ENCODE measurements at places on chromosomes 1 and 21. TPM values are rescaled to one million over a fixed set of nuclear protein-coding genes. Genes with fewer than 3 reads are reported as not detected.

The CA6 gene
- total RNA-seq = not detected

The HSD3B2 gene
- total RNA-seq = not detected

The TMEM222 gene
- 46.0 TPM for total RNA-seq

The LY9 gene
- not detected for total RNA-seq

The GUK1 gene
- total RNA-seq = 214 TPM

The SUSD4 gene
- total RNA-seq = 18.8 TPM

The CD2 gene
- 0.14 TPM for total RNA-seq

The C1QTNF12 gene
- 3.9 TPM for total RNA-seq

The NEGR1 gene
- total RNA-seq = 7.4 TPM

DNA sequence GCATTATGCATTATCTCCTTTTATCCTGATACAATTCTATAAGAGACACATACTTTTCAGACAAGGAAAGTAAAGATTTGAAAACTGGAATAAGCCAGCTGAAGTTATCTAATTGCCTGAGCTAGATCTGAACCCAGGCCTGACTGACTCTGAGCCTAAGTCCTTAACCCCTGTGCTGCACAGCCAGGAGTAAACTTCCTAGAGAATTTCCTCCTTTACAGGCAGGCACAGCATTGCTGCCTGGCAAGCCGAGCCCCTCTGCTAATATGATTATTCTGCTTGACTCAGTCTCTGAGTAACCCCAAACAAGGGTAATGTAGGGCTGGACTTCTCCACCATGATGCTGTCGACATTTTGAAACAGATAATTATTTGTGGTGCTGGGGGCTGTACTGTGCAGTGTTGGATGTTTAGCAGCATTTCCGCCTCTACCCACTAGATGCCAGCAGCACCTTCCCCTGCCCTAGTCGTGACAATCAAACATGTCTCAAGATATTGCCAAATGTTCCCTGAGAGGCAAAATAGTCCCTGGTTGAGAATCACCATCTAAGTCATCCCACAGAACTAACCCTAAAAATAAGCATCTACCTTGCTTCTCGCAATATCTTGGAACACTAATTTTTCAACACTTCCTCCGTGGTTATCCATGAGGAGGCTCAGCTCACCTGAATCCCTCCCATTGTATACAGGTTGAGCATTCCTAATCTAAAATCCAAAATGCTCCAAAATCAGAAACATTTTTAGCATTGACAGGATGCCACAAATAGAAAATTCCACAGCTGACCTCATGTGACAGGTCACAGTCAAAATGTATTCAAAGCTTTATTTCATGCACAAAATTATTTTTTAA is 18.5 kb downstream of the CAMK1G start:
- no peaks in the 10 kb centered on the region for H3K36me3 ChIP-seq
- H3K4me1 ChIP-seq = no peaks in the 10 kb centered on the region
- no peaks in the 10 kb centered on the region for H3K27me3 ChIP-seq

DNA sequence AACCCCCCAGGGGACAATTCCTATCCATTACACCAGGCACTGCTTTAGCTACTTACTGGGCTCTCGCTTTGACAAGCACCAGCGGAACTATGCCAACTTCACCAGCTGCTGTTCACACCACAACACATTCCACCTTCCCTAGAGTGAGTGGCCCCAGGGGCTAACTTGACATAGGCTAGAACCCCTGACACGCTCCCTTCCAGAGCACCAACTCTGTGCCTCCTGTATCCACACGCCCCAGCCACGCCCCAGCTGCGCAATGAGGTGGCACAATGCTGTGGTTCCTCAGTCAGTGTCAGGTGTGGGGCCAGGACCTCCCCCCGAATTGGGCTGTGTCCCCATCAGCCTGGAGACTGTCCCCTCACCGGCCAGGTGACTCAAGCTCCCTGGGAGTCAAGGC is 11.7 kb upstream of the FGR start:
- H3K27me3 ChIP-seq = peaks cover 2% of the 10 kb centered on the region
- H3K4me1 ChIP-seq = peaks cover 9% of the 10 kb centered on the region
- no peak for DNase-seq
- no peak overlapping the region for H3K27ac ChIP-seq
- no peaks in the 10 kb centered on the region for H3K36me3 ChIP-seq

DNA sequence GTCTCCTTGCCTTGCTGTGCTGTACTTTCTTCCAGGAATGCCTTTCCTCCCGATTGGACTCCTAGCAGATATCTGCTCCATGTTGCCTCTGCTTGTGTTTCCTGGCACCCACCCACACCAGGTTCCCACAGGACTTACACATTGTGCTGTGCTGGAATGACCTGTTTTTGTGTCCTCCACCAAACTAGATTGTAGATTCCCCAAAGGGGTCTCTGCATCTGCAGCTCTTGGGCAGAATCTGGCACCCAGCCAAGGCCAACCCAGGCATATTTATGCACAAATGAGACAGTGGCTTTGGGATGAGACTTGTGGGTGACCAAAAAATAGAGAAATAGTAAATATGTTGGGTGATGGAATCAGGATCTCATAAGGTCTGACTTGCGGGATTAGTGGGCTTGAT is 278.2 kb downstream of the RRAGC start:
- no peak overlapping the region for H3K27ac ChIP-seq
- no peaks in the 10 kb centered on the region for H3K4me1 ChIP-seq
- peaks cover 23% of the 10 kb centered on the region for H3K27me3 ChIP-seq
- no peak for DNase-seq

- H3K4me1 ChIP-seq = peaks cover 4% of the 10 kb centered on the region
- DNase-seq = peak; percentile 35
- no peak overlapping the region for H3K4me3 ChIP-seq
- no peak overlapping the region for H3K27ac ChIP-seq
- H3K27me3 ChIP-seq = no peaks in the 10 kb centered on the region
Measured at GRCh38 chr1:94011709-94012595, 102.7 kb upstream of the GCLM start.

GRCh38 chr1:172902861-172903381 is 147.8 kb downstream of the TNFSF18 start:
- peaks cover 64% of the 10 kb centered on the region for H3K4me1 ChIP-seq
- H3K27me3 ChIP-seq = no peaks in the 10 kb centered on the region
- H3K36me3 ChIP-seq = no peaks in the 10 kb centered on the region
- peak; percentile 90 for DNase-seq
- peak overlapping the region; percentile 94 for H3K27ac ChIP-seq
- H3K4me3 ChIP-seq = no peak overlapping the region

DNA sequence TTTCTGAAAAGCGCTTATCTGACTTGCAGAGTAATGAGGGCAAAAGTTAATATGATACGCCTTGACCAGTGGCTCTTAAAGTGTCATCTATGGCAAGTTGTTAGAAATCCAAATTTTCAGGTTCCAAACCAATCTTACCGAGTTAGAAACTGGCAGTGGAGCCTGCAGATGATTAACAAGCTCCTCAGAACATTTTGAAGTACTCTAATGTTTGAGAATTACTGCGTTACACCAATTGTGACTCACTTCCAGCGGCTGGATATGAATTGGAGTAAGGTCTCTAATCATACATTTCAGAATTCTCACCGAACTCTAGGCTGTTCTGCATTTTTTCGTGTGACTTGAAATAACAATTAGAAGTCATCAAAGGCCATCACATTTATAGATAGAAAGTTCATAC is 73.5 kb upstream of the TMPRSS15 start:
- H3K36me3 ChIP-seq = no peaks in the 10 kb centered on the region
- DNase-seq = no peak
- H3K4me1 ChIP-seq = no peaks in the 10 kb centered on the region
- H3K4me3 ChIP-seq = no peak overlapping the region
- no peak overlapping the region for H3K27ac ChIP-seq

DNA sequence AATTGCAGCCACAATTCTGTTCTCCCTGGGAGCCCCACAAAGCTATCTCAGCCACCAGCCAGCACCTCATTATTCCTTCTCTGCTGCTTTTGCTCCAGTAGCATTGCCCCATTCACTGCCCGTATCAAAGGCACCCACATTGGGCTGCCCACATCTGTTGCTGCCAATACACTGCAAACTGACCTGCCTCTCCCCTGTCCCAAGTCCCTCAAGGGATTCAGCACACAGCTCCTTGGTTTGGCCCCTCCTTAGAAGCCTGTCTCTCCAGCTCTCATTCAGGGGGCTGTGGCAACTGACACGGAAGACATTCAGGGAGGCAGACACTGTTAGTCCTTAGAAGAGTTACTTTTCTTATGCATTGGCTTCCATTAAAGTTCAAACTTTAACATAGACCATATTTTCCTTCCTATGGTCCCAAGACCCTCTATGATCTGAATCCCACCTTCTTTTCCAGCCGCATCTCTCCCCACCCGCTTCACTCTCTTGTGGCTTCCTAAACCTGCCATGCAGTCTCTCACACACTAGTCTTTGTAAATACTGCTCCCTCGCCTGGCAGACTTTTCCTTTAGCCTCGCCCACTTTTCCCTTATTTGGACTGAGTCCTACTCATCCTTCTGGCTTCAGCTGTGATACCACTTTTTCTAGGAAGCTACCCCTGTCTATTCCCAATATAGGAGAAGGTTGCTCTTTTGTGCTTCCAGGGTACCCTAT is 19.3 kb upstream of the KLHDC8A start:
- H3K36me3 ChIP-seq = no peaks in the 10 kb centered on the region
- no peak overlapping the region for H3K4me3 ChIP-seq
- H3K27ac ChIP-seq = no peak overlapping the region
- DNase-seq = no peak
- H3K4me1 ChIP-seq = peaks cover 54% of the 10 kb centered on the region

- no peak for DNase-seq
- H3K27me3 ChIP-seq = peaks cover 3% of the 10 kb centered on the region
Measured at GRCh38 chr1:48652334-48652733, 124.4 kb downstream of the BEND5 start.

- H3K27me3 ChIP-seq = no peaks in the 10 kb centered on the region
- no peak overlapping the region for H3K27ac ChIP-seq
- DNase-seq = no peak
- H3K36me3 ChIP-seq = no peaks in the 10 kb centered on the region
- peaks cover under 1% of the 10 kb centered on the region for H3K4me1 ChIP-seq
Measured at GRCh38 chr1:166190400-166190799, 23.6 kb upstream of the FAM78B start.

- H3K4me3 ChIP-seq = no peak overlapping the region
- peak; percentile 18 for DNase-seq
- peaks cover 3% of the 10 kb centered on the region for H3K36me3 ChIP-seq
- H3K4me1 ChIP-seq = no peaks in the 10 kb centered on the region
- no peaks in the 10 kb centered on the region for H3K27me3 ChIP-seq
- no peak overlapping the region for H3K27ac ChIP-seq
Measured at GRCh38 chr1:197614916-197615692, 160.2 kb downstream of the DENND1B start.

DNA sequence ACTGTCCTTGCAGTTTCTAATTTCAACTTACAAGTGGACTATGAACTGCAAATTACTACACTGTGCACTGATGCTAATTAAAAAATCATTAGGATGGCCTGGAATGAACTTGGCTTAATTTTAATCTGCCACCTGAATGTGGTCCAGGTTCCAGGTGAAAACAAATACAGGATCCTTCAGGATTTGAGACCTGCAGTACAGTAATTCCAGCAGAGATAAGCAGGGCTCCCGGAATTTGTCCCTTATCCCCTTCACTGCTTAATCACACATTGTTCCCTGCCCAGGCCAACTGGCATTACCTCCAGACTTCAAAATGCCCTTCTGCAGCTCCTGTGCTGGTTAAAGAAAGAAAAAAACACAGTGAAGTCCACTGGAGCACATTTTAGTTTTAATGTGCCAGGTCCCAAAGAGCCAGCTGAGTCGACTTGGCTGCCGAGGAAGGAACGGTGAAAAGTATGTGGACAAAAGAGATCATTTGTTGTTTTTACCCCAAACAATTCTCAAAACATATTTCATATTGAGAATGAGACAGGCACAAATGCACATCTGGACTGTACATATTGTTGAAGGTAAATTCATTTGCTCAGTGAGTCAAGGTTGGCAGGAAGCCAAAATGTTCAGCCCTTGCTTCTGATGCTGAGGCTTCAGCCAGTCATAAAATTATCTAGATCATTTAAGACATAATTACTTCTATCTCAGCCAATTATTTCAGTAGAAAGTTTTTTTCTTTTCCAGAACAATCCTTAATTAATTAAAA is 28.3 kb downstream of the DEGS1 start:
- no peak overlapping the region for H3K4me3 ChIP-seq
- DNase-seq = peak; percentile 57
- no peaks in the 10 kb centered on the region for H3K27me3 ChIP-seq
- no peak overlapping the region for H3K27ac ChIP-seq
- peaks cover 10% of the 10 kb centered on the region for H3K4me1 ChIP-seq

- no peaks in the 10 kb centered on the region for H3K4me1 ChIP-seq
- H3K36me3 ChIP-seq = no peaks in the 10 kb centered on the region
- DNase-seq = no peak
- H3K27ac ChIP-seq = no peak overlapping the region
- H3K4me3 ChIP-seq = no peak overlapping the region
Measured at GRCh38 chr1:210532223-210532598, 203.5 kb downstream of the HHAT start.

DNA sequence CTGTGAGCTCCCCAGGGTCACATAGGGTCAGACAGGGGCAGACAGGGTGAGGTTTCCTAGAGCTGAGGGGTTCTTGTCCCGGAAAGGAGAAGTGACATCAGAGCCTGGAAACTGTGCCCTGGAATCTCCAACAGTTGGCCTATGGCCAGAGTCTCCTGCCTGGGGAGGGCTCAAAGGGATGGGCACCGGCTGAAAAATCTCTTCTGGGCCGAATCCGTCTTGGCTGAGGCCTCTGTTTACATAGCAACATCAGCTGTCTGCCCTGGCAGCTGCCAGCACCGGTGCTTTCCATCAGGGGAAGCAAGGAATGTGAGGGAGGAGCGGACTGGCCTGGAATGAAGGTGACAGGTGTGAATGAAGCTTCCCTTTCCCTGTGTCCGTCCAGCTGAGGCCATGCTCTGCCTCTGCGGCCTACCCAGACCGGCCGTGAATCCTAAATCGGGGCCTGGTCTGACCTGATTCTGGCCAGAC is 30.7 kb downstream of the VASH2 start:
- H3K4me3 ChIP-seq = no peak overlapping the region
- no peaks in the 10 kb centered on the region for H3K36me3 ChIP-seq
- peak overlapping the region; percentile 69 for H3K27ac ChIP-seq

DNA sequence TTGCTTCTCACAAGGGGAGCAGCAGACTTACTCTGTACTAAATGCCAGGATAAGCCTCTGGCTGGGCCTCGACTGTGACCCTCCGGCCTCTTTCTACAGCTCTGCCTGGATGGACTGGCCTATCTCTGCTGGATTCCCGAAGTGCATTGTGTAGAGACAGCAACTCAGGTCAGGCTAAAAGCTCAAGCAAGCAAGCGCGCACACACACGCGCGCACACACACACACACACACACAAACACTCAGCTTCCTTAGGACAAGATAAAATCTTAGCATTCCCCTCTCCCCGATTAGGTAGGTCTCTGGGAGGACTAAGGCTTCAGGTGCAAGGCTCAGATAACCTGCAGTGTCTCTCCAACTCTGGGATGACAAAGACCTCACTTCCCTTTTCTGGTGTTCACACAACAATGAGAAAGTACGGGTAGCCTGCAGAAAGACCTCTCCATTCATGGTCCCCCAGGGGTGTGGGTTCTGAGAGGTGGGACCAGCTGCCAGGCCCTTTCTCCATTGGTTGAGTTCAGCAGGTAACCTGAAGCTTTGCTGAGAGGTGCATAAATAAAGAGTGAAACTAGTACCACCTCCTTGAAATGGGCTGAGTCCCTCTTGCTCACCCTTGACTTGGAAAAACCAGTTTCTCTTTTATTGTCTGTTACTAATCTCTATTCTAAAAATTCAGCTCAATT is 155.1 kb upstream of the CAMK1G start:
- H3K4me3 ChIP-seq = no peak overlapping the region
- peaks cover 4% of the 10 kb centered on the region for H3K27me3 ChIP-seq
- H3K36me3 ChIP-seq = no peaks in the 10 kb centered on the region
- DNase-seq = no peak
